Epithelial cell of esophagus (primary cell): ENCODE measurements at places on chromosomes 6 and 20.

GRCh38 chr6:81718126-81718525 is 34.4 kb downstream of the TENT5A start:
- no peak for DNase-seq

GRCh38 chr20:3654326-3655130 is 8.7 kb downstream of the GFRA4 start:
- no peak for DNase-seq

GRCh38 chr20:16061351-16061750 is 511.9 kb downstream of the KIF16B start:
- DNase-seq = no peak

- DNase-seq = peak; percentile 87
Measured at GRCh38 chr6:156720691-156721685, 56.2 kb upstream of the ARID1B start.

DNA sequence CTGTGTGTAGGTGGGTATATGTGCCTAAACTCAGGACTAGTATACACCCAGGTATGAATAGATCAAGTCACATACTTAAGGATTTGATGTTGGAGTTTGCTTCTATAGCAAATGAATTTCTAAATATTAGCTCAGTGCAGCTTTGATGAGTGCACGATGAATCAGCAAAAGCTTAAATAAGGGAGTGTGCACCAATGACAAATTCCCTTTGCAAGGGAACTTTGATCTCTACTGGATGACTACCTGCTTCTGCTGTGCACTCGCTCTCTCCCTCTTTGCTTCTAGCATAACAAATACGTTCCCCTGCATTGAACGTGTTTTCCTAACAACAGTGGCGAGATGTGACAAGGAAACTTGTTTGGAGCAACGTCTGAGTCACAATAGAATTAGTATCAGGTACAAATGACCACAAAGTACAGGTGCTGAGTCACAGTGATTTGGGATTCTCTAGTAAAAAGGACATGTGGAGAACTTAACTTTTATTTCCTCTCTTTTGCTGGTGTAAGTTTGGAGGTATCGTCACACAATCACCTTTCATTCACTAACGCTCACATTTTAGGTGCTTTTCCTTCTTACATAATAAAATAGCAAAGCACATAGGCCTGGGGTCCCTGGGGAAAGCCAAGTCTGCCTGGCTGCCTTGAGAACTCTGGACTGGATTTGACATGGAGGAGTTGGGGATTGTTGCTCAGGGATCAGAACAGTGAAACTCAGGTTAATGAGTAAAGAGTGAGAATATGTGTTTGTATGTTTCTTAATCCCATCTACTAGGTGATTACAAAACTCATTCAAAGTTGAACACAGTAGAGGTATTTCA is 49.7 kb downstream of the KLHL31 start:
- DNase-seq = peak; percentile 99

DNA sequence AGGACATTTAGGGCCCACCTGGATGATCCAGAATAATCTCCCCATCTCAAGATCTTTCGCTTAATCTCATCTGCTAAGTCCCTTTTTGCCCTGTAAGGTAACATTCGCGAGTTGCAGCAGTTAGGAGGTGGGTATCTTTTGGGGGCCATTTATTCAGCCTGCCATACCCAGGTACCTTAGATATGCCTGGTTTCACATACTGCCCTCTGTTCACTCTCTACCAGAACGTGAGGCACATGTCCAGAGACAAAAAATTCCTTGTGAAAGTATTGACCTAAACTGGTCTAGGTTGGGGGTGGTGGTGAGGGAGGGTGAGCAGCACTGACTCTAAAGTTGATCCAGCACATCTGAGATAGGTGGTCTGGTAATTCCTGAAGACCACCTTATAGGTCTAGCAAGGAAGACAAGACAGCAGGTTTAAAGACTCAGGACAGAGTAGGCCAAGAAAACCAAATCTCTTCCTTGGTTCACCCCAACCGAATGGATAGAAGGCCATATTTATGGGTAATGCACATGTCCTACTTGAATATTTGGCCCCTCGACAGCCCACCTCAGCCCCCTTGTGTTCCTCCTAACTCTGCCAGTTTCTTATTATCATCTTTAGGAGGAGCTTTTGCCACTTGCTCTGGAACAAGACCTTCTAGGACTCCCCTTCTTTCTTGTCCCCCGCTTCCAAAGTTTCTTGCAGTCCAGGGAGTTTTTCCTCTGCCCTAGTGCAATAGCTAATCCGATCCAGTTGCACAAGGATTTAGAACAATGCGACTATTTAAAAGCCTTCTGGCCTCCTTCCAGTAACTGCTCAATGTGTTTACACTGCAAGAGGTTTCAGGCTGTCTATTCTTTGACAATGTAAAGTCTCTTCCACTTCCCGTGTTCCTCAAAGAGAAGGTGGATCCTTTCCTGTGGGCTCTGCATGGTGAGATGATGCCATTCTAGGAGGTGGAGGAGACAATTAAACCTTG is 213.0 kb upstream of the LAMP5 start:
- DNase-seq = peak; percentile 75

DNA sequence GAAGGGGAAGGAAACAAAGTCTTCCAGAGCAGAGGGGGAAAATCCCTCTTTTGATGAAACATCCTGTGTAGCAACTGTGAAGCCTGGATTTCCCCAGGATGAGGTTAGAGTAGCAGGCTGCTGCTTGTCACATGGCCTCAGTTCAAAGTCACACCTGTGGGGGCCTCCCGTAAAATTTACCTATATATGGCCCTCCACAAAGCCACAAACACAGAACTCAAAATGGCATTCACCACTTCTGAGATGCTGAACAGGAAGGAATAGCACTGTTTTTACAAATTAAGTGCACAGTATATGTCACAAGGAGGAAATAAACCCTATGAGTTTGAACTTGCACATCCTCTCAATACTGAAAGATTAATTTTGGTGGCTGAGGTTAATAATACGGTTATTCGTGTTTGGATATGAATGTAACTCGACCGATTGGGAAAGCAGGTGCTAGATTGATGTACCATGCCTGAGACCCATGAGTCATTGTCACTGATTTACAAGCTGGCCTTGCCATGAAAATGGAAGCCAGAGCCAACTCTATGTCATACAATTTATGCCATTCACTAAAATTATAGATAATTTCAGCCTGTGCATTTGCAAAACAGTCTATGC is 70.6 kb downstream of the SGK1 start:
- peak; percentile 79 for DNase-seq

- DNase-seq = peak; percentile 46
Measured at GRCh38 chr6:117483645-117484016, 1.2 kb downstream of the DCBLD1 start.

GRCh38 chr20:58619077-58619863 is 31.8 kb upstream of the STX16 start:
- DNase-seq = no peak
